ENCODE measurements at places on chromosomes 7 and 10.

GRCh38 chr10:22252801-22253579, 35.2 kb upstream of the EBLN1 start:
- DNase-seq: peak; percentile 58

- no peak for DNase-seq
Measured at GRCh38 chr10:79442171-79443040, 3.0 kb downstream of the ZCCHC24 start.

- no peak for DNase-seq
Measured at GRCh38 chr10:103327906-103328305, 23.0 kb downstream of the PCGF6 start.

DNA sequence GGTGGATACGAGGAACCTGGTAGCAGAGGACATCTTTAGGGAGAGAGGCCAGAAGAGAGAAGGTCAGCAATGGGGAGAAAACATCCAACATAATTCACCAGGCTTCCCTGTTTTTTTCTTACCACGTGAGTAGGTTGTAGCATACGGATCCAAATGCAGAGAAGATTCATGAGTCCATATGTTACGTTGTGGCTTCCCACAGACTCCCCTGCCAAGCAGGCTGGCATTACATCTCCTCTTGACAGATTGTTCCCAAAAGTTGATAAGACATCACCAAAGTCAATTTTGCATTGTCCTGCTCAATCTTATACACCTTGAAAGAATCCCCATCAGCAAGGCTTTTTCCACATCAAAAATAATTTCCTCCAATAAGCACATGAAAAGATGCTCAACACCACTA, 39.7 kb downstream of the DRGX start:
- DNase-seq: no peak

GRCh38 chr7:152541892-152542291, 106.1 kb upstream of the KMT2C start:
- DNase-seq: no peak

DNA sequence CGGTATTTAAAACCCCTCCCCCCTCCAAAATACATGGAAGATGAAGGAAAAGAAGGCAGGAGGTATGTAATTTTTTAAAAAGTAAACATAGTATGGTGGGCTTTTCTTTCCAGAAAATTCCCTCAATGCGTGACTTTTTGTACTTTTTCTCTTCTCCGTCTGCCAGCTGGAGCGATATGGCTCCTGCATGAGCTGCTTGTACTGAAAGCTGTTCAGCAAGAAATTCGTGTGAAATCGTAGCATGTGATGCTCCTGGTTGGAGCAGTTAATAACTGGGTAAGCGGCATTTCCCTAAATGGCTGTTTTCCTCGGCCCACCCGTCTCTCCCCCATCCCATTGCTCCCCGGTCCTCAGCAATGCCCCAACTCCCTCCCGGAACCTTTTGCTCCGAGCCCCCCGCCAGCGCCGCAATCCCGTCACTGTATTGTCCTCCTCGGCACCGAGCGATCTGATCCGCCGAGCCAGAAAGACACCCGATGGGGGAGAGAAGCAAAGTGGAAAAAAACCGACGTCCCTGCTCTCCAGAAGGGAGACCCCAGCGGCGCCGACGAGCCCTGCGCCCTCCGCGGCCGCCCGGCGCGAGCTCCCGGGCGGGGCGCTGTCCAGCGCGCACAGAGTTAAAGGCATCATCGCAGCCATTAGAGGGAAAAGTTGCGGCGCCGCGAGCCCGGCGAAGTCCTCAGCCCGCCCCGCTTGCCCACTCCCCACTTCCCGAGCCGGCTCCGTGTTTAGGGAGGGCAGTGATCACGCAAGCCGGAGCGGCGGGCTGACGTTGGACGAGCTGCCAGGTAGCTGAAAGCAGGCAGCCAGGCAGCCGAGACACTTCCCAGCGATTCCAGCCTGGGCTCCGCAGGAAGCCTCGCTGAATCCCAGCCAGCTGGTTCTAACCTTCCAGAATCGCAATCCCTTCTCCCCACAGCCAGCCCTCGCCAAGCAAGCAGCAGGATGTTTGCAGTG, at the start of gene VSTM2A:
Gene VSTM2A (plus strand): TSS at position 707 of the 957 bp plus-strand sequence. CDS start 356 bp downstream, outside the sequence.
- no peak for DNase-seq

DNA sequence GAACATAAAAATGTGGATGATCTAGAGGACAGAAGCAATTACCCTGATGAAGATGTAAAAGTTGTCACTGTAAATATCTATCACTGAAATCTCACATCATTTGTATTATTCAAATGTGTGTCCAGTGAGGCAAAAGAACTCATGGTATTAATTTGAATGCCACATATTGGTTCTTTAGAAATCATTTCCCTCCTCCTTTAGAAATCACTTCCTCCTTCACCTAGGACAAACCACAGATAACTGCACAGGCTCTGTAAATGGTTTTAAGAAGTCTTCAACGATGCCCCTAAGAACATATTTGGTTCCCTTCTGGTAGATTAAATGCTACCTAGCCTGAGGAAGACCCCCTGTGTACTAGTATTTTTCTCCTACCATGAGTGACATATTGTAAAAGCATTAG, 33.1 kb upstream of the ZNF518A start:
- DNase-seq: no peak

DNA sequence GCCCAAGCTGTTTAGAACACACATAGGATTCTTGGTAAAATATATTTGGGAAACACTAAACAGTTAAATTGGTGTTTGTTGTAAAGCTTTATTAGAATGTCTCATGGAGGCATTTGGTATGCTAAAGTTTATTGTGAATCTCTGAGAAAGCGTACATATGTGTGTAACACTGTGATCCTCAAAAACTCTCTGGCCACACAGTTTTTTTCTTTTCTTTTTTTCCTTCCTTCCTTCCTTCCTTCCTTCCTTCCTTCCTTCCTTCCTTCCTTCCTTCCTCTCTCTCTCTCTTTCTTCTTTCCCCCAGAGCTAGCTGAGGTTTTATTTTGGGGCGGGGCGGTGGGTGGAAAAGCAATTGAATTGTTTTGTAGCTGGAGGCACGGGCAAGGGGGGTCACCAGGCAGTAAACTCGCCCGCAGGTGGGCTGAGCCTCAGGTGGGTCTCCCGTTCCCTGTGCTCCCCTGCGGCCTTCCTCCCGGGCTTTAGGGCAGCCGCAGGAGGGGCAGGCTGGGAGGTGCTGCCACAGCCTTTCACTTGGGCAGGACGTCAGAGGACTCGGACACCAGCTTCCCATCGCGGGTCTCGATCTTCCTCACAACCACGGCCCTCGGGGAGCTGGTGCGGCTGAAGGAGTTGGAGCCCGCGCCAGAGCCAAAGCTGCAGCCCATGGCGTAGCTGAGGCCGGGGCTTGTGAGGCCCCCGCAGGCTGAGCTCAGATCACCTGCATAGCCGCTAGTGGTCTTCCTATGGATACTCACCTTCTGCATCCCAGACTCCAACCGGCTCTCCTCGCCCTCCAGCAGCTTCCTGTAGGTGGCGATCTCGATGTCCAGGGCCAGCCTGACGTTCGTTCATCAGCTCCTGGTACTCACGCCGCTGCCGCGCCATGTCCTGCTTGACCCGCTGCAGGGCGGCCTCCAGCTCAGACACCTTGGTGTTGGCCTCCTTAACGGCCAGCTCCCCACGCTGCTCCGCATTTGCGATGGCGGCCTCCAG, 459.0 kb downstream of the GATA3 start:
- no peak for DNase-seq

All from GM12865 (cell line).